ENCODE measurements at places on chromosomes 6 and 20. TPM values are rescaled to one million over a fixed set of nuclear protein-coding genes. Genes with fewer than 3 reads are reported as not detected.

Gene ANKRD66
- total RNA-seq = not detected

Gene DHX35
- total RNA-seq = 7.9 TPM

Gene LY6G5B
- total RNA-seq = 4.3 TPM

Gene C20orf204
- 0.54 TPM for total RNA-seq

Gene HRH3
- not detected for total RNA-seq

Gene L3MBTL3
- total RNA-seq = 3.9 TPM

Gene DDO
- not detected for total RNA-seq

Gene FAM83B
- total RNA-seq = not detected

Gene MAS1
- total RNA-seq = not detected
